ENCODE measurements at places on chromosomes 1 and 21.

GRCh38 chr1:27575840-27576331 is 28.1 kb downstream of the AHDC1 start:
- DNase-seq = no peak

GRCh38 chr1:80099713-80100112 is 1093.2 kb upstream of the ADGRL4 start:
- no peak for DNase-seq

DNA sequence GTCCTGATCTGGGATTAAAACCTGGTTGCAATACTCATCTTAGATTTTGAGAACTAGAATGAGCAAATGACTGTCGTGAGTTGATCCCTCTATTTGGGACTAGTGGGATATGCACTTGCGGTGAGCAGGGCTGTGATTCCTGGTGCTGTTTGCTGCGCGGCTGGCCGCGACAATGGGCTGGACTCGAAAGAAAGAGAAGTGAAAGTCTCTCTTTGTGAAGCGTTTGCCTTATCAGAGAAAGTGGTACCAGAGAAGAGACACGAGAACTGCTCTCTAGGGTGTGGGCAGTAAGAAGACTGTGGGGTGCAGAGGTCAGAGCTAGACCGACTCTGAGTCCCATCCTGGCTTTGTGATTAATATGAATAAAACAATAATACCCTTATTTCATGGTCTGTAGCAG is 8.6 kb downstream of the ST6GALNAC3 start:
- no peak for DNase-seq

- DNase-seq = no peak
Observed at GRCh38 chr1:206581571-206581981, 30.7 kb downstream of the EIF2D start.

GRCh38 chr1:186658999-186659398 is 21.2 kb downstream of the PTGS2 start:
- no peak for DNase-seq

GRCh38 chr1:240293706-240294105 is 202.0 kb downstream of the FMN2 start:
- DNase-seq = no peak

DNA sequence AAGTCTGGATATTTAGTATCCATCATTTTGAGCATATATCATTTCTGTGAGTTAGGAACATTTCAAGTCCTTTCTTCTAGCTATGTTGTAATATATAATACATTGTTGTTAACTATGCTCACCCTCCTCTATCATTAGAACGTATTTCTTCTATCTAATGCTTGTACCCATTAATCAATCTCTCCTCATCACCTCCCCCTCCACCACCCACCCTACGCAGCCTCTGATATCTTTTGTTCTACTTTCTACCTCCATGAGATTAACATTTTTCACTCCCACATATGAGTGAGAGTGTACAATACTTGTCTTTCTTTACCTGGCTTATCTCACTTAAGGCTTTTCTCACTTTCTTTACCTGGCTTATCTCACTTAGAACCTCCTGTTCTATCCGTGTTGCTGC is 156.2 kb downstream of the FMN2 start:
- no peak for DNase-seq

GRCh38 chr1:84632137-84632536 is 57.9 kb upstream of the CTBS start:
- no peak for DNase-seq

DNA sequence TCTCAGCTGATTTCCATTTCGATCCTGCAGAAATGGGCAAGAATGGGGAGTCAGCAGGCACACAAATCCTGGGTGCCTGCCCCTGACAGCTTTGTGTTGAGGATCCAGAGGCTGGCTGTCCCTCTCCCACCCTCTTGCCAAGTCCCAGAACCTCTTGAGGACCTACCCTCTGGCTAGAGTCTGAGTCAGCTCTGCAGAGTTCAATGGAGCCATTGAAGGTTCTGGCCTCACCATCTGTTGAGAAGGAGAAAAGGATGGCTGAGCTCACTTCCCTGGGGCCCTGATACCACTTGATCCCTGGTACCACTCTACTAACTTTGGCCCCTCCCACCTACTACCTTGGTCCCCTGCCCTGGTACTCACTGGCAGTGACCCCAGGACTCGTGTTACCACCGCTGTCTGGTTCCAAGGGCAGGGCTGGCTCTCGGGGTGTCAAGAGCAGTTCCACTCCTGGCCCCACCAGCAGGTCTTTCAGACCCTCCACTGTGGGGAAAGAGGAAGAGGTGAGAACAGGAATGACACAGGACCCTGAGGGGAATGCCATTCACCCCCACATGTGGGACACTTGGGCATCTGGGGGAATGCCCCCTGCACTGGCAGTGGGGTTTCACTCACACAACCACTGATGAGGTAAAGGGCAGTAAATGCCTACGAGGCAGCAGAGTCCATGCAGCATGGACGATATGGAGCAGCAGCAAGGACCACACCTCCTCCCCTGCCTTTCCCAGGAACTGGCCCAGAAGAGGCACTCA is 10.5 kb downstream of the RXFP4 start:
- no peak for DNase-seq

GRCh38 chr1:204359474-204360255 is at the start of gene PLEKHA6:
TSS of gene PLEKHA6 (minus strand) at chr1:204359929. CDS start at chr1:204273727, 86,202 bp downstream.
- DNase-seq = peak; percentile 65

DNA sequence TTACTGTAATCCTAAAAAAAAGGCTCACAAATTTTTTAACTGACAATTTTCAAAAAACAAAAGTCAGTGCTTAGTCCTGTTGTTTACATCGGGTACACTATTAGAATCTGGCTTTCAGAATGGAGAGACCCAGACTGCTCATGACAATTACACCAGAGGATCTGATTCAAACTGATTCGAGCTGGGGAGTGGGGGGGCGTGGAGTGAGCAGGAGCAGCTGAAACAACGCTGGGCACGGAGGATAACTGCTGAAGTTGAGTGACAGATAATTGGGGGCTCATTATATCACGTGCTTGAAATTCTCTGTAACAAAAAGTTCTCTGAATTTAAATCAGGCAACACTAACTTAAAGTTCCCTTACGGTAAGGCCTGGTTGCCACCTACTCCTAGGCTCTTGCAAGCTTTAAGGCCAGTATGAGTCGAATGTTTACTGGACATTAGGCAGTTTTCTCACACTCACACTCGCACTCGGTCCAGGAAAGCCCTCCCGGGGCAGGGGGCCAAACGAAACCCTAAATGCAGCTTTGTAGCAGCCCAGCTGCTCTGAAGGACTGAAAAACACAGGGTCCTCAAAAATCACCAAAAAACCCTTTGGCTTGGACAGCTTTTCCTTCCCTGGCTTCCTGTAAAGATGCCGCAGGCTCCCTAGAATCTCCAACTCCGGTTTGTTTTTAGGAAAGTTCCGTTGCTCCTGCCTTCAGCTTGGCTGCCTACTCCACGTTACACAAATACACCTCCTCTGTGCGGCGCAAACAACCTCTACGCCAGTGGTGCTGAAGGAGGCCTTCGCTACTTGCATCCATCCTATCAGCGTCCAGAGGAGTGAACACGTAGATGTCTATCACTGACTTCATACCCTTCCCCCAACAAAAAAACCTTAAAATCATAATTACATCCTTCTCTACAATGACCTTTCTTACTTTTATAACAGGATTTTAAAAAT is 42.9 kb downstream of the CAPZB start:
- DNase-seq = no peak

GRCh38 chr1:39980555-39981313 is 25.8 kb downstream of the MFSD2A start:
- no peak for DNase-seq

- no peak for DNase-seq
Observed at GRCh38 chr21:31425138-31425537, 81.1 kb upstream of the TIAM1 start.

GRCh38 chr1:30652152-30652841 is 71.1 kb downstream of the MATN1 start:
- DNase-seq = no peak

- DNase-seq = no peak
Observed at GRCh38 chr1:75625795-75626194, 14.9 kb upstream of the SLC44A5 start.

- DNase-seq = no peak
Observed at GRCh38 chr1:41844255-41844654, 74.5 kb downstream of the HIVEP3 start.

GRCh38 chr1:87706203-87706602 is 377.5 kb downstream of the LMO4 start:
- peak; percentile 32 for DNase-seq

DNA sequence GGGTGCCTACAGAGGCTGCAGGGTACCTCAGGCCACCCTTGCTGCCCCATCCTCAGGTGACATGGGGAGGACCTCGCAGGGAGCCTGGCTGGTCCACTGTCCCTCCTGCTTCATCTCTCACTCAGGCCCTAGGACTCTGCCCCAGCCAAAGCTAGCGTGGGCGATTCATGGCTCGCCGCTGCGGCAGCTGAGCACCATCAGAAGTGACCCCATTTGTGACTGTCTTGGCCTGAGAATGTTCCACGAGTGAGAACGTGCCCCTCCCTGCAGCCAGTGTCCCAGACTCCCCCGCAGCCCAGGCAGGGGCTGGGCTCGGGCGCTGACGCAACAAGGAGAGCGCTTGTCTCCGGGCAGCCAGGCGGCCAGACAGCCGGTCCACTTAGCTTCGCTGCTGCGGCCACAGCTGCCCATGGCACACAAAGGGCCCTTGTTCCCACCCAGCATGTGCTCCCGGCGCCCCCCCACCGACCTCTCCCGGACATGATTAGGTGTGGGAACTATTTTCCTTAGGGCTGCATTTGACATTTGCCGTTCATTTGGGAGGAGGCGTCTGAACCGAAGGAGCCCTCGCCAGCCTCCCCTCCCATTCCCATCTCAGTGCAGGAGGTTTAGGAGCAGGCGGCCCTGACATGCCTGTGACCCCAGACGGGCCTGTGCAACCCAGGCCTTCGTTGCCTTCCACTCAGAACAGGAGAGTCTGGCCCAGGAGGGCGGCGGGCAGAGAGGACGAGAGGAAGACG is 19.3 kb upstream of the POFUT2 start:
- DNase-seq = no peak

- peak; percentile 91 for DNase-seq
Observed at GRCh38 chr1:111448918-111449702, at the start of the genes ATP5PB and WDR77. TSS of gene ATP5PB (plus strand) at chr1:111449464. CDS start at chr1:111449542, 78 bp downstream. TSS of gene WDR77 (minus strand) at chr1:111449256. CDS start at chr1:111449169, 87 bp downstream.

DNA sequence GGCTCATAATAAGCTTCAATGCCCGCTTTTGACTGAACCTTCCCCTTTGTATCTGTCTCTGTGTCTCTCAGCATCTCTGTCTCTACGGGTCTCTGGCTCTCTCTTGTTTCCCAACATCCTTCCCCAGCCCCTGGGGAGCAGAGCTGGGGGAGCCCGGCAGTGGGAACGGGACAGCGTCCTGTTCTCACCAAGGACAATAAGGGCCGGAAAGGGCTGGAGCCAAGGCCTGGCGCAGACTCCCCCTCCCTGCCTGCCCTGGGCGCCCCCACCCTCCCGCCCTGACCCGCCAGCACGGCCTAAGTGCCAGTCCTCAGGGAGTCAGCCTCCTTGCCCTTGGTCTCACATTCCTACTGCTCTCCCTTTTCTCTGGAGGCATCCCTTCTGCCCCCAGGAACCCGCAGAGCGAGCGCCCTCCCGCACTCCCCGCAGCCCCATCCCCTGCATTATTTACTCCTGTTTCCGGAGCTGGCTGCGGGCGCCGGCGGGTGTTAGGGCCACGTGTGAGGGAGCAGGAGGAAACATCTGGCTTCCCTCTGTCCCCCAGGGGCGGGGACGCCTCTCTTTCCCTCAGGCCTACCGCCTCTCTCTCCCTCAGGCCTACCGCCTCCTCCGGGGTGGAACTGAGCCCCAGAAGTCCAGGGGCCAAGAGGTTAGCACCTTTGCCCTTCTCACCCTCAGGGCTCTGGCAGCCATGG is 6.5 kb downstream of the KRTCAP2 start:
- no peak for DNase-seq

- no peak for DNase-seq
Observed at GRCh38 chr1:176364236-176364905, 98.6 kb upstream of the PAPPA2 start.

DNA sequence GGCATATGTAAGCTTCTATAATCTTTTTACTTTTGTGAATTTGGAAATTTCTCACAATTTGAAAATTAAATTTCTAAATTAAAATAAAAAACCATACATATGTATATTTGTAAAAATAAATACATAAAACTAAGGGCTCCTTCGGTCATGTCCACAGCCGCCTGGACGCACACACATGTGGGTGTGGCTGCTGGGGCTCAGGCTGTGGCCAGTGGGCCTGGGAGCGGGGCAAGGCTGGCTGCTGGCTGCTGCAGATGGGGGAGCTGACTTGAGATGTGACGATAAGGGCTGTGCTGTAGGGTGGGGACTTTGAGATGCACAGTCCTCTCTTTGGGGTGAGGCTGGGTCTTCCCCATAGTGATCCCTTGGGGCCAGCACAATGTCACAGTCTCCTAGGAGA is 4.8 kb downstream of the RER1 start:
- DNase-seq = no peak

DNA sequence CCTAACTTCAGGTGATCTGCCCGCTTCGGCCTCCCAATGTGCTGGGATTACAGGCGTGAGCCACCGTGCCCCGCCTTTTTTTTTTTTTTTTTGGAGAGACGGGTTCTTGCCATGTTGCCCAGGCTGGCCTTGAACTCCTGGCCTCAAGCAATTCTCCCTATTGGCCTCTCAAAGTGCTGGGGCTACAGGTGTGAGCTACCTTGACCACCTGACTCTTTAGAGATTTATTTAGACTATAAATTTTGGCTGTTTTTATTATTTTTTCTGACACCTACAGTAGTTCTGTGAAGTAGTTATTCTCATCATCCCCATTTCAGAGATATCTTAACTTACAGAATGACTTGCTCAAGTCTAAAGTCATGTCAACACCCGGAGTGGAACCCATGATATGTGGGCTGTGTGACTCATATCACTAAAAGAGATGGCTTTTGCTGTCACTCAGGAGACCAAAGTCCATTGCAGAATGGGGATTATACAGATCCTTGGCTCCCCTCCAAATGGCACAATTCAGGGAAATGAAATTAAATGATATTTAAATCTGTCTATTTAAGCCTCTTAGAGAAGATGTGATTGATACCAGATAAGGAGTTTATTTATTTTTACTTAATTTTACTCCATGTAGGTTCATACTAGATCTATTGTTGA is 93.2 kb downstream of the CTH start:
- DNase-seq = peak; percentile 31

GRCh38 chr1:224698015-224698451 is 81.9 kb downstream of the CNIH3 start:
- no peak for DNase-seq

GRCh38 chr1:31708324-31708723 is 4.5 kb upstream of the COL16A1 start:
- DNase-seq = no peak
